ENCODE measurements at places on chromosomes 1 and 21.

DNA sequence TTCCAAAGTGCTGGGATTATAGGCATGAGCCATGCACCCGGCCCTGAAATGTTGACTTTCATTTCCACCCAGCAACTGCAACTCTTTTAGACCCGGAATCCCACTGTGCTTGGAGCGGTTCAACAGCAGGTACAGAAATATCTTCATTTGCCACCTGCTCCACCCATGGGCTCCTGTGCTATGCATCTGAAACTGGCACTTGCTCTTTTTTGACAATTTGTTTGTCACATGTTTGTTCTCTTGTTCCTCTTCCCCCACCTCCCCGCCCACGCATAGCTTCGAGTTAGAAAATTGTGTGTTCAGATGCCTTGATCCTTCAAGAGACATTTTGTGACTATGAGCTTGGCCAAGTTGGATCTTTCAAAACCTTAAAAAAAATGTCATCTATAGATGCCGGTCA, 2.4 kb upstream of the IFNLR1 start:
- DNase-seq = no peak

- DNase-seq = no peak
These were observed 26.2 kb upstream of the SNX27 start for GRCh38 chr1:151585622-151586021.

GRCh38 chr1:64765012-64765411, 20.1 kb downstream of the RAVER2 start:
- no peak for DNase-seq

GRCh38 chr1:212313616-212314015, 28.4 kb downstream of the PPP2R5A start:
- DNase-seq = no peak

DNA sequence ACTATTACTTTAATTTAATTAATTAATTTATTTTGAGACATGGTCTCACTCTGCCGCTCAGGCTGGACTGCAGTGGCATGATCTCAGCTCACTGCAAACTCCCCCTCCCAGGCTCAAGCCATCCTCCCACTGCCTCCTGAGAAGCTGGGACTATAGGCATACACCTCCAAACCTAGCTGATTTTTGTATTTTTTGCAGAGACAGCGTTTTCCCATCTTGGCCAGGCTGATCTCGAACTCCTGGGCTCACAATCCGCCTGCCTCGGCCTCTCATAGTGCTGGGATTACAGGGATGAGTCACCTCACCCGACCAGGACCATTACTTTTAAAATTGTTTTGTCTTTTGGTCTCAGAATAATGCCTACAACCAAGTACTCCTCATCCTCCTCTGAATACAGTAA, 15.6 kb downstream of the YY1AP1 start:
- no peak for DNase-seq

- no peak for DNase-seq
These were observed 28.7 kb downstream of the RCSD1 start for GRCh38 chr1:167658574-167659328.

GRCh38 chr1:206062464-206062863, 9.5 kb downstream of the RHEX start:
- DNase-seq = no peak

DNA sequence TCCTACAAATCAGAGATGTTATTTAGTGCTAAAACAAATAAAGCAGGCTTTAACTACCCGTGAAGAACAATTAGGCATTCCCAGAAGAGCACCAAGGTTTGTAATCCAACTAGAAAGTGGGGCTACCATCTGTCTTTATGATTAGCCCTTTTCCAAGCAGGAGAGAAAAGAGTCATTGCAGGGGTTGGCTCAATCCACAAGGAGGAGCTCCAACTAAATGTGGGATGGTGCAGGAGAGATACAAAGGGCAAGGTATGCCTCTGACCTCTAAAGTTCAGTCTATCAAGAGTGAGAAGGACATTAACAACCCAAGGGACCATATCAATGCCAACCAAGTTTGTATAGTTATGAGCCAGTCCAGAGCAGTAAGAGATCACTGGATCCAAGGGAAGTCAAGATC, 382.7 kb upstream of the DUSP10 start:
- DNase-seq = no peak

GRCh38 chr1:201399352-201400126, 415 bp upstream of the LAD1 start:
- DNase-seq = peak; percentile 49

- DNase-seq = no peak
These were observed 6.2 kb downstream of the CSRP1 start for GRCh38 chr1:201500670-201501120.

DNA sequence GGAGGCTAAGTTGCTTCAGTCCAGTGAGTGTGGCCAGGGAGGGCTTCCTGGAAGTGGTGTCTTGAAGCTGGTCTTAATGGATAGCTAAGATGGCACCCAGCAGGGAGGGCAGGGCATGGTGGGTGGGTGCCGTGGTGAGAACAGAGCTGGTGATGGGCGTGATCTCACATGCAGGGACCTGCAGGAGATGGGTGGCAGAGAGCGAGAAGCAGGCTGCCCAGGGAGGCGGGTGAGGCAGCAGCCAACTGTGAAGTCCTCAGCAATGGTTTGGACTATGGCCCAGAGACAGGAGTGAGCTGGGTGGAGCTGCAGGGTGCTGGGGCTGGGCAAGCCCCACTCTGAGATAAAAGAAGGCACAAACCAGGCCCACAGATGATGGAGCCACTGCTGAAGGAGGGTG, 50.7 kb downstream of the UMODL1 start:
- no peak for DNase-seq

DNA sequence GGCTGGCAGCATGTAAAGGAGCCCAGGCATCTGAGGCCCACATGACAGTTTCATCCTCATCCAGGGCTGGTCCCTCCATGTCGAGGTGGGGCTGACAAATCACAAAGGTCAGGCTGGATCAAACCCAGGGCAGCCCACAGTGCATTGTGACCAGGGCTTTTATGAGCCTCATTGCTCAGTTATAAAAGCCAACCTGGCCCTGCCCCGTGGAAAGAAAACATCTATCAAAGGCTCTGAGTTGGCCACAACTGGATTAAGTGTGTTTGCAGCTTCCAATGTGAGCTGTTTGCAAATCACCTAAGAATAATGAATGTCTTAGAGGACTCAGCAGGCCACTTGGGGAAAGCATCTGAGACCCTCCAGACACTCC, 45.4 kb downstream of the GRHL3 start:
- no peak for DNase-seq

DNA sequence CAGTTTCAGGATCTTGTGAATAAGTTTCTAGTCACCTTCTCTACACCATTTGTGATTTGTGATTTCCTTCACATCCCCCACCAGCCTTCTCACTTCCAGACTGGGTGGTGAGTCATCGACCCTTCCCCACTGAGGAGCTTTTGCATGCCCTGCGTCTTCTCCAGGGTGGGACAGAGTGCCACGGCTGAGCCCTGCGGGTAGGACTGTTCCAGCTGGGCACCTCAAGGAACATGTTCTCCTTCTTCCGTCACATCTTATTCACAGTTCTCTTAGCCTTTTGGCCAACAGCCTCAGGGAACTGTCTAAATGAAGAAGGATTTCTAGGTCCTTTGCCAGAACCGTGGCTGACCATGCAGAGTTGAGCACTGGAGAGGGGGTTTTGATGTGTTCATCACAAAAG, 116.5 kb downstream of the TMEM53 start:
- no peak for DNase-seq

GRCh38 chr1:158334526-158335212, 3.3 kb upstream of the CD1B start:
- no peak for DNase-seq

GRCh38 chr1:39204441-39205081, at the start of gene MACF1:
Gene MACF1 (plus strand): TSS chr1:39204695. CDS start chr1:39205023, 328 bp downstream.
- peak; percentile 29 for DNase-seq

DNA sequence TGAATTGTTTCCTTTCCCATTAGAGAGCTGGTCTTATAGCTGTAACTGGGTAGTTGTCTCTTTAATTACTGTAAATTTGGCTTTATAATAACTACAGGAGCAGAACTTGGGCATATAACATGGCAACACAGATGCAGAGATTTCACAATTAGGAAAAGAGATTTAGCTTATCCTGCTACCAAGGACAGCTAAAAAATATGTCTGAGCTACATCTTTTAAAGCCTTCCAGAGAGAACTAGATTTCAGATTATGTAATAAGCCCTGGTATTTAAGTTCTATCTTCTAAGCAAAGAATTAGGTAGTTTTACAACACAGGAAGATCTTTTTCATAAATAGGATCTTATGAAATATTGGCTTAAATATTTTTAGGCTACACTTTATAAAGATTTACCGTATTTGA, 313.8 kb downstream of the S1PR1 start:
- DNase-seq = no peak

DNA sequence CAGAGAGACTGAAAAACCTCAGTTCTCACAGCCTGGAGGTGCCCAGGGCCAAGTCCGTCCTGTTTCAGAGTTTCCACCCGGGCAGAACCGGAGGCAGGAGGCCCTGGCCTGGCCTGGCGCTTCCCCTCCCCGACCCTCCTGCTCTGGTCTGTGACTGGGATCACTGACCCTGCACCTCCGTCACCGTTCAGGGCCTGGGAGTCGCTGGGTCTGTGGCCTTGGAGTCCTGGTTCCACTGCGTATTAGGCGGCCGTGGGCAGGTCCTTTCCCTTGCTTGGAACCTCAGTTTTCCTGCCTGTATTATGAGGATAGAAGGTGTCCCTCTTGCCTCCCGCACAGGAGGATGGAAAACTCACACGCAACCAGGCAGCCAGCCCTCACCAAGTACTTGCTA, 533 bp upstream of the PLA2G2E start:
- DNase-seq = peak; percentile 38

- DNase-seq = no peak
These were observed 18.6 kb upstream of the COL18A1 start for GRCh38 chr21:45386336-45386727.

DNA sequence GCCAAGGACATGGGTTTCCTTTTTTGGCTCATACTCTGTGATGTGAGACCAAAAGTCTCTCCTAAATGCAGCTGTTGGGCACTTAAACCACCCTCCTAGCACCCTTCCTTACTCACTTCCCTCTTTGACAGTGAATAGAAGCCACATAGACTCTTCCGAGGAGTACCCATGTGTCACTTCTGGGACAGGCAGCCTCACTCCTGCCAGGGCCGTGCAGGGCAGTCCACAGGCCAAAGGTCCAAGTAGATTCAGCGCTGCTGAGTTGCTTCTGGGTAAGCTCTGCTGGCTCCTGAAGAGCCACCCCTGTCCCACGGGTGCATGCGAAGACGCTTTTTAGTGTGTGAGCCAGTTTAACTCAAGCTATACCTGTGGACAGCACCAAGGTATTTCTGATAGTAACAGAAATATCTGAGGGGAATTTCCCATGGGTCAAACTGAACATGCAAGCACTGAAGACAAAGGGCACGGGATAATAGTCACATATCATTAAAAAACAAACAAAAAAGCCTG, 36.8 kb upstream of the BMP8B start:
- no peak for DNase-seq

DNA sequence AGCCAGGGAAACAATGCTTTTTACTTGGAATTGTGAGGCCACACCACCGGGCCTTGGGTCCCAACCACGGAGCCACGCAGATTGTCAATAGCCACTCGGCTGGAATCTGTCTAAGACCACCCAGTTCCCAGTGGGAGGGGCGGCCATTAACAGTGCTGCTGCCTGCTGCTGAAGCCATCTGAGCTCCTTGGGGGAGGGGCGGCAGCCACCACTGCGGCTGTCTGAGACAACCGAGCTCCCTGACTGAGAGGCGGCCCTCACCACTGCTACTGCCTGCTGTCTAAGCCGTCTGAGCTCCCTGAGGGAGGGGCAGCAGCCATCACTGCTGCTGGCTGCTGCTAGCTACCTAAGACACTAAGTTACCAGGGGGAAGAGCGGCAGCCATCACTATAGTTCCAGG, 64.3 kb downstream of the DMRTA2 start:
- DNase-seq = no peak

- DNase-seq = no peak
These were observed 773 bp upstream of the RCC2 start for GRCh38 chr1:17440074-17440826.

- no peak for DNase-seq
These were observed 221.8 kb downstream of the NTNG1 start for GRCh38 chr1:107362468-107363140.

DNA sequence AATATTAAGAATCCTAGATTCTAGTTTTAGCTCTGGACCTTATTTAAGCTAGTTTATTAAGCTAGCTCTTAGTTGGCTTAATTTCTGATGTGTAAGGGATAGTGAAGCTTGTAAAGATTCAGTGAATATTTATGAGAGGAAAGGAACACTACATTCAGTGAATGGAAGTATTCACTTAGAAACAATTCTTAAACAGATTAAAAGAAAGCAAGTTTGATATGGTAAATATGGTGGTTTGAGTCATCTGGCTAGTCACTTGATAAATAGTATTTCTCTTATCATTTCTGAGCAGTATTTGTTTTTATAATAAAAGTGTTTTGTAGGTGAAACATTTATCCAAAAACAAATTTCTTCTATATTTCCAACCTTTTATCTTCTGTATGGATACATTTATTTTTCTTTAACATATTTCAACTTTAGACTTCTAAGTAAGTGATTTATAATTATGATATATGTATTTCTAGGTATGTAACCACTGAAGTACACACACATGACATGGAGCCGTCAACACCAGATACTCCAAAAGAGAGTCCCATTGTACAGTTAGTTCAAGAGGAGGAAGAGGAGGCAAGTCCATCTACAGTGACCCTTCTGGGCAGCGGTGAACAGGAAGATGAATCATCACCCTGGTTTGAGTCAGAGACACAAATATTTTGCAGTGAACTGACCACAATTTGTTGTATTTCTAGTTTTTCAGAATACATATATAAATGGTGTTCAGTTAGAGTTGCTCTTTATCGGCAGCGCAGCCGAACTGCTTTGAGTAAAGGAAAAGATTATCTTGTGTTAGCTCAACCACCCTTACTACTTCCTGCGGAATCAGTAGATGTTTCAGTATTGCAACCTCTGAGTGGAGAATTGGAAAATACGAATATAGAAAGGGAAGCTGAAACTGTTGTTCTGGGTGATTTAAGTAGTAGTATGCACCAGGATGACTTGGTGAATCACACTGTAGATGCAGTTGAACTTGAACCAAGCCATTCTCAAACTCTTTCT, 55.6 kb downstream of the SUCO start:
- DNase-seq = no peak

Data from nephron progenitor cell (in vitro differentiated cells).